NCI-H446 treated with DMSO at 0.1 percent for 48 hours (cell line): ENCODE measurements at places on chromosomes 2 and 18.

- DNase-seq: no peak
Observed at GRCh38 chr2:168948621-168949212, 47.6 kb downstream of the G6PC2 start.

DNA sequence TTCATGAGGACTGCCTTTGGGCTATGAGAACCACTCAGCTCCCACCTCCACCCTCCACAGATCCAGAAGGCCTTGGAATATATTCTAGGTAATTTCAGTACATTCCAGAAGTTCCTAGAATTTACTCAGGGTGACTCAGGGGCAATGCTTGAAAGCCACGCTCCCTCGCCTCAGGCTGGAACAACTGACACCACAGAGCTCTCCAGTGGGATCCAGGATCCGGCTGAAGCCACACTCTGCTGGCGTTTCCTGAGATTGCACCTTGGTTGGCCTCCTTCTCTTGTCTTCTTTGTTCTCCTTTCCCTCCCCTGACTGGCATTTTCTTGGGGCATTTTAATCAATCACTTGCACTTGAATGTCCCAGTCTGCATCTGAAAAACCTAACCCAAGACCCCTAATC lies 92.6 kb upstream of the KCNE4 start:
- no peak for DNase-seq

- DNase-seq: no peak
Observed at GRCh38 chr18:6625481-6625880, 104.0 kb upstream of the ARHGAP28 start.

- no peak for DNase-seq
Observed at GRCh38 chr18:23471486-23471885, 18.4 kb downstream of the RIOK3 start.

DNA sequence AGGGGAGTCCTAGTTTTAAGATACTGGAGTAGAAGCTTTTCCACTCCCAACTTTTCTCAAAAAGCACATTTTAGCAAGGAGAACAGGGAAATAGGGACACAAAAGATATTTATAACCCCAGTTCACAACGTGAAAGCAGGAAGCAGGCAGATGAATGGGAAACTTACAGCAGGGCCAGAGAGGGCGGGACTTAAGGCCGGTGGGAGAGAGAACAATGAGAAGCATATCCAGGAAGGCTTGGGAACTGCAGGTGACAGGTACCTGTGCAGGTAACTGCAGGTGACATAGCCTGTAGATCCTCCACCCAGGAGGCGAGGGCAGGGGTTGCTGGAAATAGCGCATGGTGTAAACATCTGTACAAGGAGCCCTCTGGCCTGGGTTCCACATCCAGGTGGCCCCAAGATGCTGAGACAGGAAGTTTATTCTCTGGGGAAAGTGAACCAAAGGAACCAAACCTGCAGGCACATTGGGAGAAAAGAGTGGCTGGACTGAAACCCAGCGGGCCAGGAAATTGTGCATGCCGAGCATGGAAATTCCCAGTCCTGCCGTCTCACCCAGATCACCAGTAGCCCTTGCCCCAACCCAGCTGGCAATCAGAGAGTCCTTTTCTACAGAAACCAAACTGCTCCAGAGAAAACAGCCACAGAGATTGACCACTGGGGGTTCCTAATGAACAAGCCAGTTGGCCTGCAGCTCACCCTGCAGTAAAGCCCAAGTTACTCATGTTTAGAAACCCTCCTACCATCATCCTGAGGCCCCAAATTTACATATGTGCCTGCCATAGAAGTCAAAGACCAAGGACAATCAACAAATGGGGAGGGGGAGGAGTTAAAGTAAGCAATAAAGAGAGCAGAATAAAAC lies 24.3 kb upstream of the COL6A3 start:
- DNase-seq: no peak

DNA sequence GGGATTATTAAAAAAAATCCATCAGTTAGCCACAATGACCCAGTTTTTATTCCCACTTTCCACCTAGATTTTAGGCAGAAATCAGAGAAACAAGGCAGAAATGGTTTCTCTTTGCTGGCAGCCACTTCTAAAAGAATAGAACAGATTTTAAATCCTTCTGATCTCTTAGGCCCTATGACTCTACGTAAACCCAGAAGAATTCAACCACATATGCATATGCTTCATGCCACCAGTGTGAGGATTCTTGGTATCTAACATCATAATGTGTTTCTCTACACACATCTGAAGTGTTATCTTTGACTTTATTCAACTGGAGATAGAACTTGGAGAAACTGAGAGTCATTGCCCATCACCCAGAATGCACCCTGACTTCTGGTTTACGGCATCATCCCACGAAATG lies 128.7 kb upstream of the TANK start:
- DNase-seq: no peak

- DNase-seq: no peak
Observed at GRCh38 chr2:446963-447530, 159.2 kb upstream of the ALKAL2 start.

DNA sequence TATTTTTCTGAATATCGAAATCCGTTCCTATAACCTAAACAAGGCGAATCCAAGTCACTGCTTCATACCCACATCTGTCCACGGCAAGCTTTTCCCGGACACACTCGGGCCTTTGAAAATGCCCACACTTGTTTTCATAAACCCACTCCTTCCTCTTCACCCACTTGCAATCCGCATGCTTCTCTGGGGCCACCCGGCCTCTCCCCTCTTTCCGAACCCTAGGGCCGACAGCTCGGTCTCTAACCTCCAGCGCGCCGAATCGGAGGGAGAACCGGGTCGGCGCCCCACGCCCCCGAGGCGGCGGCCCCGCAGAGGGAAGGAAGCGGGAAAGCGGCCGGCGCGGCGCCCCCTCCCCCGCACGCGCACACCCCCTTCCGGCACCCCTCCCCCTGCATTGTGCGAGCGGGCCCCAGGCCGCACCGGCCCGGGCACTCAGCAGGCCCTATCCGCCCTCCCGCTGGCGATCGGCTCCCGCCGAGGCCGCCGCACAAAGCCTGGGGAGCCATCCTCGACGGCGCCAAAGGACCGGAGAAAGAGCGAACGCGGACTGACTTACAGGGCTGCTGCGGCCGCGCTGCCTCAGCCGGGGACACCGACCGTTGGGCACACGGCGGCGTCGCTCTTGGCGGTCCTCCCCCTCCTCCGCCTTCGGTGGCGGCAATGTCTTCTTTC lies 467 bp downstream of the PUM2 start:
- no peak for DNase-seq

GRCh38 chr2:189580658-189581353 lies at the start of gene SLC40A1:
Gene SLC40A1 (minus strand): TSS chr2:189580786. CDS start chr2:189580460, 326 bp downstream.
- DNase-seq: peak; percentile 11

DNA sequence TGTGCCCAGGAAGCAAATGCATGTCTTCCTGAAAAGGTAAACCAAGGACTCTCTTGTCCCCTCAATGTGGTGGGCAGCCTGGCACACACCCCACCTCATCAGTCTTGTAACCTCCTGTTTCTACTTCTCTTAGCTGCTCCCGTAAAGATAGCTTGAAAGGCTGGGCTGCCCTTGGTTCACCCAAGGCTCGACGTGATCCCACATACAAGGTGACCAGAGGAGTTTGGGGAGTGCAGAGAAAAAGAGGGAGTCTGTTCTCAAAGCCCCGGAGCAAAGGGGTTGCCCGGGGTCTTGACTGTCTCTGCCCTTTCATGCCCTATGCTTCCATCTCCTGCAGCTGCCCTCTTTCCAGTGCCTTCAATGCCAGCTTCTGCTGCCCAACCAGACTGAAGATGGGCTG lies 18.3 kb upstream of the FOSL2 start:
- DNase-seq: no peak

GRCh38 chr2:39275016-39275415 lies 31.2 kb upstream of the CDKL4 start:
- DNase-seq: no peak

- peak; percentile 34 for DNase-seq
Observed at GRCh38 chr2:25877431-25878360, 591 bp downstream of the ASXL2 start.

GRCh38 chr2:45532181-45532580 lies 78.9 kb downstream of the SRBD1 start:
- DNase-seq: no peak

GRCh38 chr18:74796841-74797576 lies 199.3 kb downstream of the ZNF407 start:
- DNase-seq: peak; percentile 15

- DNase-seq: peak; percentile 23
Observed at GRCh38 chr2:113117541-113118262, 9.7 kb upstream of the IL1RN start.

DNA sequence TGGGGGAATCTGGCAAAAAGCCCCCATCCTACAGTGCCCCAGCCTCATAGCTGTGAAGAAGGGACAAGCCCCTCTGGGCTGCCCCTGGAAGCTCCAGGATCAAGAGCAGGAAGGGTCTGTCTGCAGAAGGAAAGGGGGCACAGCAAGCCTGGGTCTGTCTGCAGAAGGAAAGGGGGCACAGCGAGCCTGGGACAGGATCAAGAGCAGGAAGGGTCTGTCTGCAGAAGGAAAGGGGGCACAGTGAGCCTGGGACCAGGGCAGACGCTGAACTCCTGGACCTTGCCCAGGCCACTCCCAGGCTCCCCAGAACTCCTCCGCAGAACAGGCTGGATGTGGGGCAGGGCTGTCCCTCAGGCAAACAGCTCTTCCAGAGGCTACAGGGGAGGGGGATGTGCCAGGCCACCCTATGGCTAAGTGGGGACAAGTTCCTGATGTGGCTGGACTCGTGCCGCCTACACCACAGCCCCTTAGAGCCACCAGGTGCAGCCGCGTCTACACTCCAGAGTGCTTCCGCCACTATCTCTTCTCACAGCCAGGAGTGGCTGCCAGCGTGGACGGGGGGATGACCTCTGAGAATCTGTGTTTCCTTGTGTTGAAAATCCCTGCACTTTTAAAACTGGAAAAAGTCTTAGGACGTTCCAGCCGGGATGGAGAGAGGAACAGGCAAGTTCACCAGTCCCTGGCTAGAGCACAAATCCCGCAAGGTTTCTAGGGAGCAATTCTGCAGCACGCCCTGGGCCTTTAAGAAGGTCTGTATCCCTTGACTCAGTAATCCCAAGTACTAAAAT lies 20.8 kb downstream of the KIF1A start:
- DNase-seq: no peak
